ENCODE measurements at places on chromosomes 3 and 15. TPM values are rescaled to one million over a fixed set of nuclear protein-coding genes. Genes with fewer than 3 reads are reported as not detected.

The SMCO1 gene
- not detected for total RNA-seq

The CLSTN2 gene
- total RNA-seq = 0.02 TPM

The AHSG gene
- total RNA-seq = 0.13 TPM

The APEH gene
- total RNA-seq = 65.0 TPM

The CKMT1A gene
- 2.8 TPM for total RNA-seq

The MCF2L2 gene
- 0.13 TPM for total RNA-seq

The GOLGA8S gene
- total RNA-seq = 0.08 TPM

The ACSBG1 gene
- total RNA-seq = 0.15 TPM

The CPA3 gene
- not detected for total RNA-seq

The ADPGK gene
- total RNA-seq = 77.1 TPM

The ASB7 gene
- 9.6 TPM for total RNA-seq

The FAM174B gene
- total RNA-seq = 7.0 TPM

The THAP10 gene
- total RNA-seq = 4.1 TPM

The AGTR1 gene
- 0.77 TPM for total RNA-seq

The ATP13A5 gene
- total RNA-seq = not detected

All from A549 treated with Hydrocortisone at 1 μM for 4 hours (cell line).